GF-D8 (cell line): ENCODE measurements at places on chromosomes 2 and 18.

- DNase-seq: peak; percentile 33
These were observed 7.8 kb upstream of the GPR55 start for GRCh38 chr2:230932556-230933511.

DNA sequence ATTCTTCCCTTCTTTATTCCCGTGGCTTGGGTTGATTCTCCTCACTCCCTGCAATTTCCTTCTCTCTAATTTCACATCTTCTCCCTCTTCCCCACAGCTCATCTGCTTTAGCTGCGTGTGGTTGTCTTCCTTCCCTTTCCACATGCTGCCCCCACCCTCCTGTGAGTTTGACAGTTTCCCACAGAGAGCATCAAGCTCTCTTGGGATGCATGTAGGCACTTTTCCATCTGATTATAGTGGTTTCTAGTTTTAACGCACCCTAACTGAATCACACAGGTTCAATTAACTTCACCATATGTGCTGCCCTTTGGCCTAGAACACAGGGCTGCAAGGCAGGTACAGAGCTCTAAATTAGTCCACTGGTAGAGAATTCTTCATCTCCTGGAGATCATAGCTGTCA, 110.5 kb downstream of the TACR1 start:
- no peak for DNase-seq

DNA sequence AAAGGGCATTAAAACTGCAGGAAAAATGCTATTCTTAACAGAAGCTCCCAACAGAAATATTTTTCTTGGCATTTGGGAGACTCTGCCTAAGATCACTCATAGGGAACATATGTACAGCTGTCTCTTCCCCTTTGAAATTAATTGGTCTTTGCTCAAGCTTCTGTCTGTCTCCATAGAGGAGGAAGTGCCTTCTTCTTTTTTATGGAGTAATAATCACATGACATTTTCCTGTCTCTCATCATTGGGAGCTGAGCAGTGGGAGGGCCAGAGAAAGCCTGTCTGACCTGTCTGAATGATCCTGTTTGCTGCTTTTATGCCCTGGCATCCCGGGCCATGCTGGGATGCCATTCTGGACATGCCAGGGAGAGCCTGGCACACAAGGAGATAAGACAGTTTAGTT, 145.6 kb downstream of the AQP4 start:
- no peak for DNase-seq

GRCh38 chr2:76731157-76731556, 791.0 kb downstream of the LRRTM4 start:
- DNase-seq: no peak

DNA sequence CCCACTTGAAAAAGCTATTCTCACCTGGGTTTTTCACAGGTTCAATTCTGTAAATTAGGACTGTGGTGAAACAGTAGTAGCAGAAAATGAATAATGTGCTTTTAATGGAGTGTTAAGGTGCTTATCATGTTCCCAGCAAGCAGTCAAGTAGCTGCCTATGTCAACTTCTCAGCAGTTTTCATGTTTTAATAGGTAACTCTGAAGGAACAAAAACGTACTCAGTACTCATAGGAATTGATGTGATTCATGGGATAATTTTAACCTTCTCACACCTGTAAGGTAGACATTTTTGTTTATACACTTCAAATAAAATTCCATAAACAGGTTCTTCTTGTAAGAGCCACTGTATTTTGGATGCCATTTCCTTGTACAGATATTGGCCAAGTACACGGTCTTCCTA, 801.6 kb downstream of the MBD2 start:
- no peak for DNase-seq

- DNase-seq: no peak
These were observed 49.6 kb upstream of the PTH2R start for GRCh38 chr2:208356846-208357574.

DNA sequence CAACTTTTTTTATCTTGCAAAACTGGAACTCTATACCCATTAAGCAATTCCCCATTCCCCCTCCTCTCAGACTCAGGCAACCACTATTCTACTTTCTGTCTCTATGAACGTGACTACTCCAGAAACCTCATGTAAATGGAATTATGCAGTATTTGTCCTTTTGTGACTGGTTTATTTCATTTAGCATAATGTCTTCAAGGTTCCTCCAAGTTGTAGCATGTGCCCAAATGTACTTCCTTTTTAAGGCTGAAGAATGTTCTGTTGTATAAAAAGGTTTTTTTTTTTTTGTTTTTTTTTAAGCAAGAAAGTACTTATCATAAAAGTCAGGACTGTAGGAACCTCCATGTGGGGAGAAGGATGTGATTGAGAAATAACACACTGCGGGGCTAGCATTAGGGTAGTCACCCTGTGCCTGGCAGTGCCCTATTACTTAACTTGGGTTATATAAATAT, 262.9 kb upstream of the FBXO11 start:
- DNase-seq: peak; percentile 88

DNA sequence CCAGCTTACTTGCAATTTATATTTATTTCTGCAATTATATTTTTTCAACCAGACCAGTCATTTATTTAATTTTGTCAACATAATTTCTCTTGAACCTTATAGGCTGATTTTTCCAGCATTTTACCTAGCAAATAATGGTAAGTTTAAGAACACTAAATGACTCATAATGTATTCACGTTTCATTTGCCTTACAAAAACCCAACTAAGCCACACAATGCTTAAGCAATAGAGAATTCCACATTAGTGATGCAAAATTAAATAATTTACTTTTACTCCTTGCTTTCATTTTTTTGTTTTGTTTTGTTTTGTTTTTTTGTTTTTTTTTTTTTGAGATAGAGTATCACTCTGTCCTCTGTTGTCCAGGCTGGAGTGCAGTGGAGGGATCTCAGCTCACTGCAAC, 110.4 kb upstream of the VRK2 start:
- no peak for DNase-seq

GRCh38 chr2:46836295-46837111, 79.1 kb downstream of the MCFD2 start:
- DNase-seq: no peak

GRCh38 chr2:168237741-168238140, 9.7 kb downstream of the STK39 start:
- DNase-seq: no peak

- DNase-seq: no peak
These were observed 33.9 kb upstream of the GORASP2 start for GRCh38 chr2:170895023-170895757.

DNA sequence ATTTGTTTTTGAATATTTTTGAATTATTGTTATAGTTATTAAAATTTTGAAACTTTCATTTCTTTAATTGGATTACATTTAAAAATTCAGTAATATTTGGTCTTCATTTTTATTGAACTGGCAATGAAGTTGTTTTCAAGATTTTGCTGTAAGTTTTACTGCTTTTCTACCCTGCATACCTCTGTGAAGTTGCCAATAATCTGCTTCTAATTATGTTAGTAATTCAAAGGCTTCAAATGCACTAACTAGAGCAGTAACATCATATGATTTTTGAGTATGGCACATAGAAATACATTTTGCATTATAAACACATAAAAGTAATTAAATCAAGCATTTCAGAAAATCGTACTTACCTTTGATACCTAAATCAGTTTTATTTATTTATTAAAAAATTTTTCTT, 40.3 kb upstream of the FAM171B start:
- no peak for DNase-seq

GRCh38 chr2:240060977-240061591, 7.8 kb upstream of the OR6B3 start:
- DNase-seq: no peak

DNA sequence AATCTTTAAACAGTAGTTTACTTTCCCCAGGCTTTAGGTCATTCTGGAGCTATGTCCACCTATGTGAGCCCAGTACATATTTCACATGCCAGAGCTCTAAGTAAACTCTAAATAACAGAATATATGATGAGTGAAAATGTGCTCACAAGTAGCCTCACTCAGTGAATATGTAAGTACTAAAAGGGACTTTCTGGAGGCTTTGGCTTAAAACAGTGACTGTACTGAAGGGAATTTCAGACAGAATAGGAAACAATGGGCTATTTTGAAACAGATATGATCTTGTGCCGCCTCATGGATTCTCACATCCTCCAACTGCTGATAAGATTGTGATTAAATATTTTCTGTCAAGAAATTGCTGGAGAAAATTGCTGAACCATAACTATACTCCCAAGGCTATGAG, 747.9 kb downstream of the SOCS6 start:
- DNase-seq: no peak

GRCh38 chr18:8468921-8469335, 140.3 kb upstream of the RAB12 start:
- DNase-seq: no peak

DNA sequence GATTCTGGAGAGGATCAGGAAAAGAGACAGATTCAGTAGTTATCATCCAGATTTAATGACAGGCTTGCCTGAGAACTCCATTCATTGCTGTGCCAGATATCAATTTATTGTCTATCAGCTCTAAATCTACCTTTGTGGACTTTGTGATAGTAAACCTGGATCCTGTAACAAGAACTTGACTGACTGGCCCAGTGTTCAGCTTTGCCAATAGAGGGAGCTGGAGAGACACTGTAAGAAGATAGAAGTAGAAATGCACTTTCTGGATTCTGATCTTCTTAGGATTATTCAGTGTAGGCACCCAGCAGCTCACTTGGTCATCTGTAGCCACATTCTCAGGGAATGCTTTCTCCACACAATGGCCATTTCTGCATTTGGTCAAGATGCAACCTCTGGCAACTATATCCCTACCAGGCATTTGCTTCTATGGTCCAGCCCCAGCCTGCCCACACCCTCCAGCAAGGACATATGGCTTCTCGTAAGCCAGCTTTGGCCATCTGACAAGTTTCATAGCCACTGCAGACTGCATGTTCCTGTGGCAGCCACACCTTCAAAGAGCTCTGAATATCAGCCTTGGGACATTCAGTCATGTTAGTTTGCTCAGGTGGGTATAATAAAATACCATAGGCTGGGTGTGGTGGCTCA, 6.1 kb upstream of the SERPINB8 start:
- no peak for DNase-seq

- no peak for DNase-seq
These were observed 545.9 kb upstream of the GCFC2 start for GRCh38 chr2:76256458-76257088.

- no peak for DNase-seq
These were observed 129.3 kb upstream of the CTAGE1 start for GRCh38 chr18:22546905-22547570.

GRCh38 chr2:76080154-76080553, 369.4 kb upstream of the GCFC2 start:
- DNase-seq: no peak

GRCh38 chr2:141137122-141137693, 993.6 kb downstream of the LRP1B start:
- DNase-seq: no peak

DNA sequence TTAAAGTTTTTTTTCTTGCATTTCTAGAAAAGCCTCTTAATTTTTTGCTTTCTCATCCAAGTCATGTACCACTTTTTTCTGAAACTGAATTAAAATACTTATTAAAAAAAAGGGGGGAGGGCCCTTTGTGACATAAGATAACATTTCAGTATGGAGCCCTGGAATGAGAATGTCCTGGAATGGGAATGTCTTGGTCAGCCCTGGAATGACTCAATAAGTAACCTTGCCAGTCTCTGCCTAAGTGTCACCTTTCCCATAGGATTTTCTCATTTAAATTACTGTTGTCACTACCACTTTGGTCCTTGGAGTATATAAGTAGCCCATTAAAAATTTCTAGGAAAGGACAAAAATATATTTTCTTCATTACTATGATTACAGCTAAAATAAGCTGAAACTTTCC, 4.7 kb downstream of the UBXN2A start:
- no peak for DNase-seq

- no peak for DNase-seq
These were observed 286.8 kb upstream of the RAB12 start for GRCh38 chr18:8322486-8322885.

DNA sequence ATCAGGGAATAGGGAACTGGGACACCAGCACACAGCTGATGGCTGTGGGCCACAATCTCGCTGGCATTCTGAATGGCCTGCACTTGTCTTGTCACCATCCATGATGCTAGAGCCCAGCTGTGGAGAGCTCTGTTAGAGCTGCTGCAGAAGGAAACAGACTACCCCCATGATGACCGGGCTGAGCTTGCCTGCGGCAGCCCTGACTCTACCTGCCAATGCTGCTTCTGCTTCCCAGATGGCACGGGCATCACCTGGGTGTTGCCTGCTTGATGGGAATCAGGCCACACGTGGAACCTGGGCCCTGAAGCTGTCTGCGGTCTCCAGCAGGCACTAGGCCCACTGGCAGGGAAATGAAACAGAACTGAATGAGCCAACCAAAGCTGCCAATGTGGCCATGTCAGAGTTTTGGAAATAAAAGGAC, 11.2 kb upstream of the DAW1 start:
- DNase-seq: no peak

GRCh38 chr18:2212598-2213205, 358.6 kb downstream of the METTL4 start:
- no peak for DNase-seq

DNA sequence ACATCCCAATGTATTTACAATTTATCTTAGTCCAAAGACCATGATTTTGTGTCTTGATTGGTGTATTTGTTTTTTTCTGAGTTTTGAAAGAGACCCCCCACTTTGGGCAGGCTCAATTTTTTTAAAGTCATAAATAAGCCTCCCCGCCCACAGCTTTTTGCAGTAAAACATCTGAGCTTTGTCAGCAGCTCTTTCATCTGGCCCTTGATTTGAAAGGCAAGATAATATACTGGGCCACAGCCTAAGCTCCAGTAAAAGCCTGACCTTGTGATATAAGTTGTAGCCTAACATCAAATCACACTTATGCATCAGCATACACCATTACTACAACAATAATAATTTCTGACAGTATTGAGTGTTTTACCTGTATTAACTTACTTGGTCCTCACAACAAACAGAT, 51.3 kb upstream of the SERTAD2 start:
- no peak for DNase-seq

- DNase-seq: no peak
These were observed 309.7 kb upstream of the LRRTM4 start for GRCh38 chr2:77831898-77832297.

DNA sequence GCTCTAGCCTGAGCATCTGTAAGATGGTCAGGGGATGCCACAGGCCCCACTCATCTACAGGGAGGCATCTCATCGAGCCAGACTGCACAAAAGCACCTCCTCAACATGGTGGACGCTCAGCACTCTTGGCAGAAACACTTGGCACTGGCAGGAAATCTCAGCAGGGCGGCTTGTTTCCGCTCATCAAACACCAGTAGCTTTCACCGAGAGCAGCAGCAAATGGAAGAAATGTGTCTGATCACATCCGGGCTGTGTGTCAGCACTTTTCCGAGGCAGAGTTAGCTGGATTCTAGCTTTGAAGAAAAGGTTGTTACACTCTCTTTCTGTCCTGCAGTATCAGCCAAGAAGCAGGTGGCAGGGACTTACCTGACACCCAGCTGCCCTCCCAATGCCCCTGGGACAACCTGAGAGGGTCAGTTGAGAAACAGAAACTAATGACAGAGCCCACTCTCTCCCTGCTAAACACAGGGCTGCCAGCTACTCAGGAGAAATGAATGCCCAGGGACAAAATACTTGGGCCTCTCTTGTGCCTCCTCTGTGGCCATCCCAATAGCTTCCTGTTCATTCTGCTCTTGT, 68.9 kb upstream of the FZD7 start:
- DNase-seq: no peak
